Fibroblast of skin of left quadriceps (primary cell): ENCODE measurements at places on chromosomes 12 and 14.

DNA sequence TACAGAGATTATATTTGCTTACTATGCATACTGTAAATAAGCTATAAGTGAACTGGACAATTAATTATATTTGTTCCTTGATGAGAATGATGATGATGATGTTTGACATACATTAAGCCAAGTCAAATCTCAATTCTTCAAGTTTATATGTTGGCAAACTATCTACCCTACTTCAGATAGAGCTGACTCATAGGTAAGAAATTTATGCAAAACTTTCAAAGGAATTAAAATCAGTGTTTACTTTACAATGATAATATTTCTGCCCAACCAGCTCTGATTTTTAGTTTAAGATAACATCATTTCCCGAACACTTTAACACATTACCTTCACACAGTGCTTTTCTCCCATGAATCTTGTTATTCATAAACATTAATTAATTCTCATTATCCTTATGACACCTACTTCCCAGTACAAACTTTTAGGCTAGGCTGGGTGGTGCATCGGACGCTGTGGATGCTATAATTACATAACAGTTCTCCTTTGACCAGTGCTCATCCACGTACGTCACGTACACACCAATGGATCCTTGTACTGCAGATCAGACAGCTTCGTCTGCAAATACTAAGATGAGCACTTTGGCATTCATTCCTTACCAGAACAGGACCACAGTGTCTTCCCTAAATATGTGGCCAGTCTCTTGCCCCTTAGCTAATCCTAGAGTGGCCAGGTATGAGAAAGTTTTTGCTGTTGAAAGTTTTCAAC lies 18.3 kb downstream of the BMP4 start:
- DNase-seq = no peak

- no peak for DNase-seq
These were observed 906 bp downstream of the MARK3 start for GRCh38 chr14:103385929-103386712.

DNA sequence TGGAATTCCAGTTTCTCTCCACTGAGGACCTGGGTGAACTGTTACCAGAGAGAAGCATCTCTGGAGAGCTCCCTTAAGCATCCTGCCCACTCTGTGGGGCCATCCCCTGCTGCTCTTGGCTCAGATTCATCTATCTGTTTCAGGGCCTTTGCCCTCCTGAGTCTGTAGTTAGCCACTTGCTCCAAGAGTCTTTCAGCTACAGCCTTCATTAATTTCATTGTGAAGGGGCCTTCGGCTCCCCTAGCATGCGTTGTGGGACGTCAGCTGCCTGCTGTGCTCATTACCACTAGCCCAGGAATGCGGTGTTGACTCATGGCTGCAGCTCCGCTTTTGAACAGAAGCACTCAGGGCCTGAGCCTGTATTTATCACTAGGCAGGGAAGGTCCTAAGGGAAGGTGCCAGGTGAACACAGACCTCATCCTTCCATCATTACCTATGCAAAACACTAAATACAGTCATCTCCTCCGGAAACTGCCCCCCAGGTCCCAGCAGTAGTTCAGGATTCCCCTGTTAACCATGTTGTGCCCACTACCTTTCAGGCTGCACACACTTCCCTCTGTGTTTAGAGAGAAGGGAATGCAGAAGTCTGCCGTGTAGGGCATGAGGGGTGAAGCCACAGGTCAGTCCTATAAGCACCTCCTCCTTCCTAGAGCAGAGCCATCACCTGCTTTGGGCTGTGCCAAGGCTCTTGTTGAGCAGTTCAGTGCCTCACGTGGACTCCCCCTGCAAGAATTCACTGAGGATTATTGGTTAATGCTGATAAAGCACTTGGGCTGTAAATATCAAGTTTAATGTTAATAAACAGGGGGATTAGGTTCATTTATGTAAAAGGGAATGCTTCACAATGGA lies 191.4 kb downstream of the CACNA1C start:
- DNase-seq = peak; percentile 92

- DNase-seq = no peak
These were observed 274.9 kb downstream of the PAWR start for GRCh38 chr12:79415746-79416435.

- no peak for DNase-seq
These were observed 213.6 kb downstream of the ADGRD1 start for GRCh38 chr12:131167334-131167733.

DNA sequence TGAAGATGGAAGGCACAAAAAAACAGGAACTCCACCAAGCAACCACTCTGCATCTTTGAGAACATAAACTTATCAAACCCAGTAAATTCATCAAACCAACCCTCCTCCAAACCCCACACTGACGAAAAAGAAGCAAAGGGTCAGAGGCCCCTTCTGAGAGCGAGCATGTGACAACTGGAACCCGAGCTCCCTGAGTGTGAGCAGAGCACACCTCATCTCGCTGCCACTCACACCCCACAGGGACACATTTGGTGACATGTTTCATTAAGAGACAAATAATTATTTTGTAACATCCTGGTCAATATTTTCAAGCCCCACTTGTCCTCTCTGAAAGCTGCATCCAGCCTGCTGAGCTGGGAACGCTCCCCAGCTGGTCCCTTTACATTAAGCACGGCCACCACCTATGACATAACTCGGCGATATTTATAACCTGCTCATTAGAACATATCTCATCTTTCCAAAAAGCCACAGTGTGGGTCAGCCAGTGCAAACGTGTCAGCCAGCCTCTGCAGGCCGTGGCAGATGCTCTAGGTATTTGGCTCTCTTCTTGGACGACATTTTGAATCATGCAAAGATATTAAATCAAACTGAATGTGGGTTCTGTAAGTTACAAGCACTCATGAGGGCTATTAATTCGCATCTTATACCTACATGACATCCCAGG lies 120.1 kb downstream of the TTC7B start:
- no peak for DNase-seq

- no peak for DNase-seq
These were observed 49.8 kb downstream of the B4GALNT3 start for GRCh38 chr12:509500-509899.

GRCh38 chr12:119803381-119803791 lies 73.7 kb downstream of the CIT start:
- peak; percentile 40 for DNase-seq

- DNase-seq = no peak
These were observed 24.4 kb upstream of the PTPRQ start for GRCh38 chr12:80419644-80420043.

DNA sequence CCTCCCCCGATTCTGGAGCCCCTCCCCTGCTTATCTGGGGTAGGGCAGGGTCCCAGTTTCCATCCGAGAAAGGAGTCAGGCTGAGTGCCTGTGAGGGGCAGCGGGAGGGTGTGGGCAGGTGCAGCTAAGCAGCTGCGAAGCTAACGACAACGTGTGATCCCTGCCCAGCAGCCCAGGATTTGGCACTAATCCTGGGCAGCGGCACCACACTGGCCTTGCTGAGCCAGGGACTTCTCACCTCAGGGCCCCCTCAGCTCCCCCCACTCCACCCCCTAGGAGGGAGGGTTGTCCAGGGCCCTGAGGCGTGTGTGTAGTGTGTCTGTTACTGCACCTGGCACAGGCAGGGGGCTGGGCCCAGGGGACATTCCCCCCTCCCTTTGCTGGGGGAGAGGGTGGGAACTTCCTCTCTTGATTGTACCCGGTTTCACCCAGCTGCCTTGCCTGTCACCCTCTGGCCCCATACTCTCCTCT lies 1.8 kb downstream of the SMIM41 start:
- no peak for DNase-seq

DNA sequence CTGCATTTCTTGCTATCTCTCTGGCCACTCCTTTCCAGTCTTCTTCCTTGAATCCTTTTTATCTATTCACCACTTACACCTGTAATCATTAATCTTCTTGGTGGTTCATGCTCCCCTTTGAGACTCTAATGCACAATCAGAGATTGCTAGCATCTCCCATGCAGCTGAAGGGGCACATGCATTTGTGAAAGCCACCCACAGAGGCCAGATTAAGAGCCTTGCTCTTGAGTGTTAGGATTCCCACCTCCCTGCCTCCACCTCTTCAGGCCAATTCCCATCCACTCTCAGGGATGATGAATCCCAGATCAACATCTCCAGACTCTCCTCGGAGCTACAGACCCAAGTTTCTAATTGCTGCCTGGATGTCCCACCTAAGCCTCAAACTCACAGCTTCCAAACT lies 19.4 kb upstream of the KRT18 start:
- no peak for DNase-seq

DNA sequence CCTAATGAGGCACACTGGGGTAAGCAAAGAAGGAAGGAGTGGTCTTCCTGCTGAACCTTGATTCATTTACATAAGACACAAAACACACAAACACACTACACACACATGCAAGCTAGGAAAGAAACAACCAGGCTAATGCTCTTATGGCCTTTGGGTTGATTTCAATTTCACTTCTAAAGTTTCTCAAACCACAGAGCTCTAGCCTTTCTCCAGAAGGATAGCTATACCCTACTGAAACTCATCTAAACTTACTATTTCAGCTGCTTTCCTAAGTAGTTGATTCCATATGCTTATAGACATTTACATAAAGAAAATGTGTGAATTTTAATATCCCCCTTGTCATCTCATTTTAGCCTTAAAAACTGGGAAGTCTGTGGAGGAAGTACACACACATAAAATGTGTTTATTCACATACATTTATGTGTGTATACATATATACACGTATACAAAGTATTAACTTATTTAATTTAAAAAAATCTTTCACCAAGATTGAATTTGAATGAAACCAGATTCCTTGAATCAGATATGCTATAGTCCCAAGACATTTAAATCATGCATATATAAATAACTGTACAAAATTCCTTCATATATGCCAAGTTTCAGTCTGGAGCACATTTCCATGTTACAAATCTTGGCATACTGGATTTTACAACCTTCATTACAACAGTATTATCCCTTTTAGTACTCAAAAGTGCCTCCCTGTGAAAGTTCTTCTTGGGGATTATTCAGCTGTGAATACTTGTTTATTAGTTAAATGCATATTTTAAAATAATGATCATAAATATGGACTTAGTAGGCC lies 231.8 kb upstream of the NPAS3 start:
- DNase-seq = no peak

GRCh38 chr14:49786315-49786714 lies 18.4 kb downstream of the KLHDC2 start:
- no peak for DNase-seq
